ENCODE measurements at places on chromosomes 3 and 15.

- DNase-seq: no peak
Measured at GRCh38 chr3:141663993-141664392, 74.1 kb upstream of the RNF7 start.

GRCh38 chr15:94229591-94230369, 1.6 kb upstream of the MCTP2 start:
- DNase-seq: no peak

DNA sequence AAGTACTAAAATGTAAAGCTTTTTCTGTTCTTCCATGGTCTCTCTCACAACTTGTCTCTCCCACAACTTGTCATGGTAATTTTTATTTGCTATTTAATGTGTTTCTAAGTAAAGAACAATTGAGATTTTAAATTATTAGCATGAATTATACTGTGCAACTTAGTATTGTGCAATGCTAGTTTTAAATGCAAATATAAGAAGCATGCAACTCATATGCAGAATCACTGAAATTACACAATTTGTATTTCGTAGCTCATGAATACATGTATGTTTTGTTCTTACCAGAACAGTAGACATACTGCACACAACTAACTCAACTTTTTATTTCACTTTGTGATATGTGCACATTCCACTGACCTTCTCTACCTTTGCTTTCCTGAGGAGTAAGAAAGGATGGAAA, 96.5 kb downstream of the SQOR start:
- no peak for DNase-seq

DNA sequence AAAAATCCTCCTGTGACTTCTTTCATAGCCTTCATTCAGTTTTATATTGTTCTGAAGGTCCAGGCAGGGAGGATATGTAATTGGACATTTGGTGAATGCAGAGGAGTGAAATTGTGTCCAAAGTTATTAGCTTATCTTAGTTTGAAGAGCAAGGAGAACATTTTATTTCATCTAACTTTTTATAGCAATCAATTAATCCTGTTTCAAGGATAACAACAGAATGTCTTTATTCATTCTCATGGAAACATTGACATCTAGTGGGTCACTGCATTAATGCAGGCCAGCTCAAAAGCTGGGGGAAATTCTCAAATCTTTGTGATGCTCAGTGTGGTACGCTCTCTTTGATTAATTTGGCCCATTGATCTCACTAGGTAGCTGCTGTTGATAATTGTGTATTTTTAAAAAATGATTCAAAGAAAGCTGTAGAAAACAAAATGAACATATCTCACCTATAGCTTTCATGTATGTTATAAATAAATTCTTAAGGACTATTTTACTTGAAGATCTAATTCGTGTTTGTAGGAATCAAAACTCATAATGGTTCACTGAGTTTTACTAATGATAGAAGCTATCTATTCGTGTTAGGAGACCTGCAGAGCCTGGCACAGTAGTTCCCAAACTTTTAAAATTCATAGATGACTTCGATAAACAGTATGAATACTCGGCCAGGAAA, 150.8 kb upstream of the KCNMB2 start:
- DNase-seq: no peak

- DNase-seq: no peak
Measured at GRCh38 chr3:144097163-144097562, 125.5 kb downstream of the DIPK2A start.

DNA sequence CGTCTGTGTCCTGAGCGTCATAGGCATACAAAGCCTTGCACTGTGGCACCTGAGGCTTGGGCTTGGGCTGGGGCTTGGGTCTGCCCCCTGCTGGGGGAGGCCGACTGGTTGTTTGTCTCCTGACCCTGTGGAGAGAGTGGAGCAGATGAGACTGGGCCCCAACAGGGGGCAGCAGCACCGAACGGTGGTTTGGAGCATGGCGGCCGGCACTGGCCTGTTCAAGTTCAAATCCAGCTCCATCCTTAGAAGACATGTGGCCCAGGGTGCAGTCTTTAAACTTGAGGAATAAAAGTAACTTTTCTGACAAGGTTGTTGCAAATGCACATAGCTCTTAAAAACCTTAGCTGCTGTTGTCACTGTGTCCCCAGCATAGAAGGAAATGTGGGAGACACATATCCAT, 33.3 kb downstream of the CCNB2 start:
- DNase-seq: peak; percentile 60

DNA sequence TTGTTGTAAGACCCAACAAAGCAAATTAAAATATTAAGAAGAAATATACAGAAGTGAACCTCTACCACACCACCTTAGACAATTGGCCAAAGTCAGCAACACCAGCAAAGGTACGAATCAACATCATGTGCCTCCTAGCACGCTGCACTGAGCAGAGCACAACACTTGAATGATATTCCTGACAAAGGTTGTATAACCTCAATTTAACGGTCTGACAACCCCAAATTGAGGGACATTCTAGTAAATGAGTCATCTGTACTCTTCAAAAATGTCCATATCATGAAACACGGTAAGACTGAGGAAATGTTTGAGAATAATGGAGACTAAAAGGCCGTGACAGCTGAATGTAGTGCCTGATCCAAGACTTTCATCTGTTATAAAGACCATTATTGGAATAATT, 41.3 kb upstream of the TNFSF10 start:
- DNase-seq: no peak

- no peak for DNase-seq
Measured at GRCh38 chr15:69790632-69791031, 307.1 kb downstream of the TLE3 start.

DNA sequence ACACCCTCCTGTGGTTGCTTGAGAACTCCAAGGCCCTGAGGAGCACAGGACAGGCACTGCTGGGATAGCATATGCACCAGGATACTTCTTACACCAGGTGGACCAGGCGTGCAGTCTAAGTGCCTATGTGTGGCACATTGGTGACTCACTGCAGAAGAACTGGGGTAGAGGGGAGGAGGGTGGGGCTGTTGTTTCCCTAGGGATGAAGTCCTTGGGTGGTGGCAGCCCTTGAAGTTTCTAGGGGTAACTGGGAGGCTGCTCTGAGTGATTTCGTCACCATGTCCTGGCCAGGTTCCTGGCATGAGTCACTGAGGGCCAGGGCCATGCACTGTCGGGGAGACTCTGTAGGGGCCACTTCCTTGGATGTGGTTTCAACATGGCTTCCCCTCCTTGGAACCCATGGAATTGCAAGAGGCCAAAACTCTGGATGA, 15.9 kb downstream of the MYZAP start:
- no peak for DNase-seq

DNA sequence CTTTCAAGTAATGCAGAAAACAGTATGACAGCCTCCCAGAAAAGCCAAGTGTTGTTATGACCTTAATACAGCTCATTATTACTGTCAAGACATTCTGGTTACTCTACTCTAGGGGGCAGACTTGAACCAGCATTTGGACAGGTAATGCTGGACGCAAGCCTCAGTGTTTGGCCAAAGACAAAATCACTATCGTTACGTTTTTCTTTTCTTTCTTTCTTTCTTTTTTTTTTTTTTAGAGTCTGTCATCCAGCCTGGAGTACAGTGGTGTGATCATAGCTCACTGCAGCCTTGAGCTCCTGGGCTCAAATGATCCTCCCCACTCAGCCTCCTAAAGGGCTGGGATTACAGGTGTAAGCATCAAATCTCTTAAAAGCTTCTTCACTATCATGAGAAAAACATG, 29.4 kb upstream of the TMEM45A start:
- no peak for DNase-seq

GRCh38 chr15:90915808-90916440, 12.8 kb downstream of the MAN2A2 start:
- no peak for DNase-seq

DNA sequence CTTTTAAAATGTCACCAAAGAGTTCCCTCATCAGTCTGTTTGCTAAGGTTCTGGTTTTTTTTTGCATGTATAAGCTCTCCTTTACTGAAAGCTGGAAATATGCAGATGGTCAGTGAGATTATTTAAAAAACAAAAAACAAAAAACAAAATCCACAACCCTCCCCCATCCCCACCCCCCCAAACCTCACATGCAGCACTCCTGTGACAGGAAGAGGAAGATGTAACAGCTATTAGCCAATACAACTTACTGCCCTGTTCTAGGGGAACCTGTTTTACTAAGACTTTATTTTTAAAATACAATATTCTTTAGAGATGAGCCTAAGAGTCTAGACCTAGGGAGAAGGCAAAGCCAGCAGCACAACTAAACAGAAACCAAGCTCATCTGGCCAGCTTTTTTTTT, 39.5 kb downstream of the ANP32A start:
- DNase-seq: no peak

DNA sequence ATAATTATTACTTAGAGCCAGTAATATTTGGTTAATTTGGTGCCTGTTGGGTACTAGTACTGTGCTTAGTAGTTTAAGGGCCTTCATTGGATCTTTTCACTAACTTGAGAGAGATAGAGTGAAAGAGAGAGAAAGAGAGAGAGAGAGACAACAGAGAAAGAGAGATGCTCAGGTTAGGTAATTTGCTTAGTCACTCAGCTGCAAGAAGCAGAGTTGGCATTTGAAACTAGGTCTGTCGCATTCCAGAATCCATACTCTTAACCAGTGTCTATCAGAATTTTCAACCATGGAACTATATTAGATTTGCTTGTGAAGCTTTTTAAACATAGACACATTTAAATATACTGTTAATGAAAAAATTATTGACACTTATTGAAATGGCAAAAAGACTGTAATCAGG, 31.1 kb upstream of the NUDT16 start:
- DNase-seq: no peak

DNA sequence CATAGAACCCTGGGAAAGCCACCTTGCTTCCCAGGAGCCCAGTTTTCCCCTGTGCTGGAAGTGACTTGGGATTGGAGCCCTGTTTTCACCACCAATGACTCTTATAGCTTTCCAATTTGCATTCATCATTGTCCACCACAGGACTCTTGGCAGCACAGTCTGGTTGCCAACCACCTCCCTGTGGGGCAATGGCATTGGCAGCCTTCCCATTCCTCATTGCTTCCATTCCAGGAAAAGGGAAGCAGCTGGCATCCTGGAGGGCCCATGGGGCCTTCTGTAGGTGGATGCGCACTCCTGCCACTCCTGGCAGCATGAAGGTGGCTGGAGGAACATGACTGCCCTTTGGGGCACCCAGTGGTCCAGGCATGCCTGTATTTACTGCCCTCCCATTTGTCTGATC, 57.7 kb downstream of the FEM1B start:
- no peak for DNase-seq

DNA sequence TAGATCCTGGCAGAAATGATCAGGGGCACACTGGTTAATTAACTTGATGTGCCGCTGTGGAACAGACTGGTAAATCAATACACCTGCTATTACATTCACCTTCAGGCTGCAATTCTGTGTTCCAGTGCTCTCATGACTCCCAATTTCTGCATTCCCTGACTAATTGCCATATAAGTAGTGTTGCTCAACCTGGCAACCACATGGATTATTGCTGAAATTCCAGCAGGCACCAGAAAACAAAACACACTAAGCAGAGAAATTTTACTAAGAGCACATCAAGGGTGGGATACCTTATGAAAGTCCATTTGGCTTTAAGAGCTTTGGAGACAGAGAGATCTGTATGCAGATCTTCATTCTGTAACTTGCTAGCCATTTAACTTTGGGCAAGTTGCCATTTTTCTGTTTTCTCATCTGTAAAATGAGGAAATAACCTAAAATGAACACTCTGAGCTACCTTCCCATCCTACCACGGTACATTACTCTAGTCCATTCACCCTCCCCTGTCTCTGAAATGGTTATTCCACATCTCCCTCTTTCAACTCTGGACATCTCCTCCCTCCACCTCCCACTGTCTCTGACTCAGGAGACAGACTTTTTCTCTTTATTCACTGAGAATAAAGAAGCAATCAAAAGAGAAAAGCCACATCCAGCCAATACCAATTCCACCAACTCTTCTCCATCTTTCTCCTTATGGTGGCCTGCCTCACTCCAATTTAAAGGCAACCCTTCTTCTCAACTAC, 54.6 kb downstream of the STAC start:
- no peak for DNase-seq

- DNase-seq: no peak
Measured at GRCh38 chr3:183967693-183968092, 50.0 kb downstream of the ABCC5 start.

GRCh38 chr15:51884517-51885236, 55.2 kb downstream of the TMOD3 start:
- no peak for DNase-seq
